Epithelial cell of esophagus (primary cell): ENCODE measurements at places on chromosomes 4 and X.

DNA sequence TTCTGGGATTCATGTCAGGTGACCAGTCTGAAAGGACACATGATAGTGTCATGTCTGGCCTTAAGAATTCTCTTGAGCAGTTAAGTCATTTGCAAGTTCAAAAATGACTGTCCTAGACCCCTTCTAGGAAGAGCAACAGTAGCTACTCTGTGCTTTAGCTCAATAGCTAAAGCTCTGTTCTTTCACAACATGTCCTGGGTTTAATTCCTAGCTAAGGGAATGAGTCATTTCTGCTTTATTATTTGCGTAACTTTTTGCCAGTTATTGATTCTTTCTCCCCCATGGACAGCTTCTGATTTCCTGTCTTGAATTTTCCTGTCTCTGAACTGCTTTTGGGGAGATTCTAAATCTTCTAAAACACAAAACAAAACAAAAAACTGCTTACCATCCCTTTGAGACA, 1055.8 kb upstream of the DIAPH2 start:
- peak; percentile 1 for DNase-seq

- DNase-seq, result peak; percentile 68
These were observed 17.1 kb upstream of the BMP15 start for GRCh38 chrX:50893466-50893865.

DNA sequence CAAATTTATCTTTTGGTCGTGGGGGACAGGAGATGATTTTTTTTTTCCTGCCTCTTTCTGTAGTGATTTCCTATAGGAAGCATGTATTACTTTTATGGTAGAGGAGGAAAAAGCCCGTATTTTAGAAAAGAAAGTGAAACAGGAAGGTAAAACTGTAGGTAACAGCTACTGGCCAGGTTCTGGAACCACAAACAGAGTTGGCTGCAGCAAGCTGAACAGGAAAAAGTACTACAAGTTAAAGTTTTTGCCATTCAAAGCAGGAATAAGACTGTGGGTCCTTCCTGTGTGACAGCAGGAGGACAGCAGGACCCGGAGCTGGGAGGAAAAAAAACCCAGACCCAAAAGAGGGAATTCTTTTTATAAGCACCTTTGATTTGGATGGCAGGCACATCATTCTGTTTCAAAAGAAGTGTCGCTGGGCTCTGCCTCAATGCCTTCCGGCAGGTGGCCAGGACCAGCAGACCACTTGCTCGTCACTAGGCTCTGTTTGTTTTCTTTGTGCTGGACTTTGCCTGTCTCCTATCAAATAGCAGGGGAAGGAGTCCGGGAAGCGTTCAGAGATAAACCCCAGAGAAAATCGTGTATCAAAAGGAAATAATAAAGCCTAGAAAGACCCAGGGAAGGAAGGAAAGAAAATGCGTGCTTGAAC, 277.9 kb downstream of the ADGRA3 start:
- DNase-seq, result no peak

DNA sequence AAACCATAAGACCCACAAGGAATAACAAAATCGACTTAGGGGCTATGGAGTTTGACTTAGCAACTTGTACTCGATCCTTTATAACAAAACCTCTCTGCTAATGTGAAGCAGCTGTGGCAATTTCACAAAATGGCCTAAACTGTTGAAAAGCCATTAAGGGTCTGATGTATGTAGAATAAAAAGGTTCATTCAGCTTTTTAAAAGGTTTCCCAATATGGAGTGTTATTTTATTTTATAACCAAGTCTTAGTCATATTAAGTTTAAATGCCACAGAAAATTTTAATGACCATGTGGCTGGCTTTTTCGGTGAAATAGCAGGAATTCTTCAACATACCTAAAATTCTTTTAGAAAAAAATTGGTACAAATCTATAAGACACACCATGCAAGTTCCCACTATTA, 291.8 kb upstream of the HAND2 start:
- no peak for DNase-seq

- no peak for DNase-seq
These were observed 56.0 kb downstream of the ELOVL6 start for GRCh38 chr4:110142461-110142860.

DNA sequence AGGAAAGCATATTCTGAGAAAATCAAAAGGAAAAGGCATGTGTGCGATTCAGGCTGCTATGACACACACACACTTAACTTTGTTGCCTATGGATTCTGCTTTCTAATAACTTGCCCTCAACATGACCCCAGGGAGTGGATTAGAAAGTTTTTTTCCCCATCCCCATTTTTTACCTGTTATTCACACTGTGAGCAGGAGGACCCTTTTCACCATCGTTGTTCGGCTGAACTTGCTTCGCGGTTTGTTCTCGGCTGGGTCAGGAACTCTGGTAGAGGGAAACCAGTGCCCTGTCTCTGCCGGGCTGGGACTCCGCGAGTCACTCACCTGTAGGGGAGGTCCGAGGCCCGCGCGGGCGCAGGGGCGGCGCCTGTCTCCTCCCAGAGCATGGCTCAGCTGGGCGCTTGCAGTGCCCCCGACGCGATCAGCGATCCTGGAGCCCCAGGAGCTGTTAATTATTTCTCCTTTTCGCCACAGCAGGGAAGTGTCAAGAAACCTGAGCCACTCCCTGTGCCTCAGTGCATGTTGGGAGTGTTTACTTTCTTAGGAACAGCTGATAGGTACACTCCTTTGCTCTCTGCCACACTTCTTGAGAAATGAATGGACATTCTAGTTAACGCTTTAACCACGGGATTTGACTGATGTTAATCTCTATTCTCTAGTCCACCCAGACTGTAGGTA, at the start of gene RASSF6:
TSS of gene RASSF6 (minus strand) at position 322 of the 678 bp plus-strand sequence. CDS start 8,641 bp downstream, outside the sequence.
- DNase-seq, result peak; percentile 88

- DNase-seq, result no peak
These were observed 525.9 kb upstream of the ZFP42 start for GRCh38 chr4:187469627-187470026.

DNA sequence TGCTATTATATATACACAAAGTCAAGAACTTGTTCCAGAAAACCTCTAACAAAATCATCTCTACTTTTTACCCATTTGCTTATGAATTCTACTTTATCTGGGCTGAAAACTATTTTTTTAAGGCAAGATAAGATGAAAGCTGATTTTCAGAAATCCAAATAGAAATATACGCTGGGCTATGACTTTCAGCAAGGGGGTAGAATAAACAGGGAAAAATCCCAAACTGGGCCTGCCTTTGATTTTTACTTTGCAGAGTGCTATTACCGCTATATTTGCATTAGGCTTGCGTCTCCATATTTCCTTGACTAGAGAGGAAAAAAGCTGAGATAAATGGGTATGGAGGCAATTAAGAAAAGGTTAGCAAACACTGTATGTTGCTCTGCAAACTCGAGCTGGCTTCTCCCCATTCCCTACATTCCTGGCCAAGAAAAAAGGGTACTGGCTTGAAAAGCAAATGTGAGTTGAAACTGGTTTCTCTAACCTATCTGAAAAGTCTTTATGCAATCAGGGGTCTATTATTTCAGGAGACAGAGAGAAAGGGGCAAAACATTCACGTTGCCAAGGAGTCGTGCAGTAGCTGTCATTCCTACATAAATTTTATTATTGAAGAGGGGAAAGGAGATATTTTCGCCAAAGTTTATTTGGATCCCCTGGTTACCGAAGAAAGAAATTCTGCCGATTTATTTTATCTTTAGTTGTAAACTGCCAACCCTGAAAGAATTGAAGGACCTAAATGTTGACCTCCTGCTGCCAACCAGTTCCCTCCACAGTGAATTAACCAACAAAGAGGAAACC, 2.2 kb downstream of the TMEM47 start:
- no peak for DNase-seq

DNA sequence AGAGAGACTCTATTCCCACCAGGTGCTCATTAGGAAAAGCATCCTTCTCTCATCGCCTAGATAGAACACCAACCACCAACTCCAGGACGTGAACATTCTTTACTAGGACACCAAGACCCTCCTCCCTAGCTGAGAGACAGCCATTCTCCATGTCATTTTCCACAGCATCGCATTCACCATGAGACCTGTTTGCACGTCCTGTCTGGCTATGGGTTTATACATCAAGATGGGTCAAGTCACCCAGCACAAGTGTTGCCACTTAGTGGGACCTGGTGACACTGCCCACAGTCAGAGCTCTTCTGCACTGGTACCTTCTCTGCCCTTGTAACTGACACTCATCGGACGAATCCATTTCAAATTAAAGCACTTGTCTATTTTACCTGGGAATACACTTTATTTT, 17.5 kb downstream of the LRP2BP start:
- DNase-seq, result no peak

GRCh38 chrX:31580227-31580626, 508.4 kb upstream of the FTHL17 start:
- DNase-seq, result no peak

DNA sequence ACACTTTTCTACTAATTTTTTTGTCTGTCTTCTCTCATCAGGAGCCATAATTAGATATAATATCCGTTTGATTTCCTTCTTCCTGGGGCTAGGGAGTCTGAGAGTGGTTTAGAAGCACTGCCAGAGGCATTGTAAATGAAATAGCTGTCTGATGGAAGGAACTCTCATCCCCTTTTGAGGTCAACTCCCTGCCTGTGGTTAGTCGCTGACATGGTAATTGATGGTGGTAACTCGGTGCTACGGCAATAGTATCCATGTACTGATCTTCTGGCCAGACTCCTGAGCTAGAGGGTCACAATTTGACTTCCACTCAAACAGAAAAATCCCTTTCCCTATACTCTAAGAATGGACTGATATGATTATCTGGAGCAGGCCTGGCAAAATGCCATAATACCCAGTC, 108.1 kb upstream of the TRPC5 start:
- DNase-seq, result no peak

DNA sequence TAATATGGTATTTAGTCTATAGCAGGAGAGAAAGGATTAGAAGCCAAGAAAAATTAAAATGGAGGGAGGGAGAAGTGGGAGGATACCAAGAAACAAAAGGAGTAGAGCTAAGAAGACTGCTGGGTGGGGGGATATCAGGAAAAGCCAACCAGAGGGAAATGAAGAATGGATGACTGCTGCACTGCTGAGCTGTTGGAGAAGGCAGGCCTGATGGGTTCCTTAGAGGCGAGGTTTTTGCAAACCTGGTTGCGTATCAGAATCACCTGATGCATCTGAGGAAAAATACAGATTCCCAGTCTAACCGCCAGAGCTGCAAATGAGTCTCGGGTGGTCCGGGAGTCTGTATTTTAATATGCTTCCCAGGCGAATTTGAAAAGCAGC, 1.5 kb downstream of the PGRMC1 start:
- peak; percentile 0 for DNase-seq

DNA sequence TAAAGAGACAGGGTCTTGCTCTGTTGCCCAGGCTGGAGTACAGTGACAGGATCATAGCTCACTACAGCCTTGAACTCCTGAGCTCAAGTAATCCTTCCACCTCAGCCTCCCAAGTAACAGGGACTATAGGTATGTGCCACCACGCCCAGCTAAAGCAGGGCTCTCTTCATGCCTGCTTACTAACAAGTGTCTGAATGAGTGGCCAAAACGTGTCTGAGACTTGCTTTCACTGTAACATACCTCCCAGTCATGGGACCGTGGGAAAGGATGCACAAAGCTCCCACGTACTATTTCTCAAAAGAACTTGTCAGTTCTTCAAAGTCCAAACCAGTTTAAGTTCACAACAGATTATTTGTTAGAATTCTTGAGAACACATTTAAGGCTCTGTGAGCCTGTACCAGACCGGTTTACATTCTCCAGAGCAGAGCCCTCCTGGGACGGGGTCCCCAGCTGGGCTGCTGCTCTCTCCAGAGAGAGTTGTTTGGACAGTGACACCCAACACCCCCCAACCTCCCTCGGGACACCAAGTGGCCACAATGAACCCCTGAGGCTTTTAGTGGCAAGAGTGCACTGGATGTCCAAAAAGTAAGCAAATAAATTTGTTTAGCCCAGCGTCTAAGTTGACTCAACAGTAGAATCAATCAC, 24.1 kb downstream of the SH3KBP1 start:
- DNase-seq, result peak; percentile 54

- no peak for DNase-seq
These were observed 28.2 kb downstream of the SULT1E1 start for GRCh38 chr4:69831646-69832325.
